ENCODE measurements at places on chromosomes 3 and 15.

DNA sequence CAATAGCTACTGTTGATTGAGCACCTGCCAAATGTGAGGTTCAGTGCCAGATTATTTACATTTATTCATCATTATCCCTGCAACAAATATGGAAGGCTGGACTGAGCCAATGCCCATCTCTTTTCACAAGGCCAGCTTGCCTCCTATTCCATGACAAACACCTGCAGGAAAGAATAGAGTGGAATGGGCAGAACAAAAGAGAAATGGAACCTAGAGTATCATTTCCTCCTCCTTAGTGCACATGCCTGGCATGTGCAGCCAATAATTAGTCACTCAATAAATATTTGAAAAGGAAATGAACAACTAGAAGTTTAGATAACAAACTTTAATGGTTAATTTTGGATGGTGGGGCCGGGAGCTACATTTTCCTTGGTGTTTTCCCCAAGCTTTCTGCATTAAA lies 61.4 kb upstream of the MYRIP start:
- DNase-seq, result no peak

DNA sequence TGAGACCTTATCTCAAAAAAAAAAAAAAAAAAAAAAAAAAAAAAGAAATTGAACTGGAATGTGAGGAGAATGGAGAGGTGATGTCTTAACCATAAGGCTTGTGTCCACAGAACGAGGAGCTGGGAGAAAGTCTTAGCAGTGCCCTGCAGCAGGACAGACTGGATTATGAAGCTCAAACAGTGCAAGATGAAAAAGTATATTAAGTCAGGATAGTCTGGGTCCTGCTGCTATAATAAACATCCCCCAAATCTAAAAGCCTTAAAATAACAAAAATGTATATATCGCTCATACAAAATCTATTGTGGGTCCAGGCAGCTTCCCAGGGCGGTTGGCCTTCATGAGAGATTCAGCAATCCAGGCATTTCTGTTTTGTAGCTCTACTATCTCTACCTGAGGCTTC lies 175.5 kb downstream of the RAB11A start:
- no peak for DNase-seq

- DNase-seq, result no peak
Measured at GRCh38 chr3:55484191-55484689, 2.9 kb downstream of the WNT5A start.

GRCh38 chr3:56826831-56827722 lies 25.3 kb upstream of the ARHGEF3 start:
- no peak for DNase-seq

GRCh38 chr3:171564748-171565480 lies 104.7 kb upstream of the TNIK start:
- no peak for DNase-seq

DNA sequence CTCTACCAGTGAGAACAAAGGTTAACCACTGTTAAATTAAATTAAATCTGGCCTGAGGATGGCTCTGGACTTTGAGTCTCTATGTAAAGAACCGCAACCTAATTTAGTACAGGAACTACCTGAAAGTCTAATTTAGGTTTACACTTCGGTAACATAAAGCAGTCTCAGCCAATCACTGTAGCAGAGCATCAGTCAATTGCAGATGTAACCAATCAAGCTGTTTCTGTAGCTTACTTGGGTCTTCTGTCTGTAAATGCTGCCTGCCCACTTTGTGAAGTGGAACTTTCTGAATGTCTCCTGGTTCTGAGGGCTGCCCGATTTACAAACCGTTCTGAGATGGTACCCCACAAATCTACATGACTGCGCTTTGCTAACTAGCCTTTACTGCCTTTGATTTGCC lies 39.1 kb upstream of the RASGRP1 start:
- no peak for DNase-seq

DNA sequence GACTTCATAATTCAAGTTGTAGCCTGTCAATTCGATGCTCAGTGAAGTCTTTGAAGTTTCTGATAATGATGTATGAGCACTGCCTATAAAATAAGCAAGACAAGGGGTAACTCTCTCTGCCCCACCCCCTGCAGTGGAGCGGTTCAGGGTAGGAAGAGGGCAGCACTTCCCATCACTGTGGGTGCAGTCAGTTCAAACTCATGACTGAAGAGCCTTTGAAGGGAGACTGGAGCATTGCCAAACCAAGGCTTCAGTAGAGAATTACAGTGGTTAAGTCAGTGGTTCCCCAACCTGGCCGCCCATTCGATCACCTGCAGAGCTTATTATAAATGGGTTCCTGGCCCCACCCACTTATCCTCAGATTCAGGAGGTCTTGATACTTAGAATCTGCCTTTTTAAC lies 190.6 kb downstream of the SHQ1 start:
- peak; percentile 23 for DNase-seq

- DNase-seq, result no peak
Measured at GRCh38 chr3:171685116-171685895, 125.0 kb downstream of the PLD1 start.

GRCh38 chr3:47622671-47623461 lies 44.2 kb upstream of the CSPG5 start:
- DNase-seq, result no peak

GRCh38 chr3:129485721-129486663 lies 42.4 kb upstream of the RHO start:
- DNase-seq, result no peak

GRCh38 chr3:59052803-59053411 lies 3.1 kb upstream of the CFAP20DC start:
- DNase-seq, result no peak

DNA sequence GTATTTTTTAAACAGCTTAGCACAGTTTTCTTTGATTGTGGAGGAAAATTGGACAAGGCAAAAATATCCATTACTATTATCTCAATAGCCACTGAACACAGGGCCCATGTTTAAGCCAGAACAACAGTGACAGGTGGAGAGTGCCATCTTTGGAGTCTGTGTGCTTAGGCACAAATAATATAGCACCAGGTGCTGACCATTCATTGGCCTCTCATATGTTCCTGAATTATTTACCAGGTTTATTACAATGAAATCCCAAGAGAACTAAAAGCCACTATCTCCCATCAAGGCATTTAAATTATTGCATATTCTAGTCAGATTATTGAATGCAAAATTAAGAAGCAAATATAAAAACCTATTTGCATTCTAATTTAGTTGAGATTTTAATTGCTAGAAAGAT lies 39.6 kb downstream of the GPR156 start:
- DNase-seq, result no peak

DNA sequence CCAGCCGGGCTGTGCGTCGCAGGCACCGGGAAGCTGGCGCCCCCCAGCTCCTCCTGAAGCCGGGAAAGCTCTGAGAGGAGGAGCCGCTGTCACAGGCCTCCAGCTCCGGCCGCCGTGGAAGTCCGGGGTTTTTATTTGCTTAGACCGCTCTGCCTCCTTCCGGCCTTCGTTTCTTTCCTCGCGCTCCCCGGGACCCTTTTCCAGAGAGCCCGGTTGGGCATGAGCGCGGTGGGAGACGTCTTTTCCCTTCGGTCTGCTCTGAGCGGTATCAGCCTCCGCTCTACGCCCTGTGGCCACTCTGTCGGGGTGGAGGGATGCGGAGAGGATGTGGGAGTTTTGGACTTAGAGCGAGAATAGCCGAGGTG lies 559 bp downstream of the SENP5 start:
- DNase-seq, result no peak

DNA sequence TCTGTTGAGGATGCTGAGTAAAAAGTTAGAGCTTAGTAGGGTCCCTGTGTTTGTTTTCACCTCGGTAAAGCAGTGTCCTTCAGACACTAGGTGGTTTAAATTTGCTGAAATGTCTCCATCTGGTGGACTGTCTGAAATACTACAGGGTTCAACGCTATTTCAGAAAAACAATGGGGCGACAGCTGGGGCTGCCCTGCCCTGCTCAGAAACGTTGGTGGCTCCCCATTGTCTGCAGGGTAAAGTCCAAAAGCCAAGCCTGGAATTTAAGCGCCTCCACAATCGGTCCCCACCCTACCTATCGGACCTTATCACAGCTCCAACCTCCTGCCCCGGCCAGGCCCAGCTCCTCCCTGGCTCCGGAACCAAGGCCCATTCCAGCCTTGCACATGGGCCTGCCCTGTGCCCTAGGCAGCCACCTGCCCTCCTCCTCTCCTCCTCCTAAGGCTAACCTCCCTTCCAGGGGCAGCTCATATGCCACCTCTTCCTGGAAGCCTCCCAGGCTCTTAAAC lies 4.3 kb upstream of the TSEN2 start:
- no peak for DNase-seq

GRCh38 chr3:38552364-38552763 lies 56.2 kb downstream of the EXOG start:
- no peak for DNase-seq

DNA sequence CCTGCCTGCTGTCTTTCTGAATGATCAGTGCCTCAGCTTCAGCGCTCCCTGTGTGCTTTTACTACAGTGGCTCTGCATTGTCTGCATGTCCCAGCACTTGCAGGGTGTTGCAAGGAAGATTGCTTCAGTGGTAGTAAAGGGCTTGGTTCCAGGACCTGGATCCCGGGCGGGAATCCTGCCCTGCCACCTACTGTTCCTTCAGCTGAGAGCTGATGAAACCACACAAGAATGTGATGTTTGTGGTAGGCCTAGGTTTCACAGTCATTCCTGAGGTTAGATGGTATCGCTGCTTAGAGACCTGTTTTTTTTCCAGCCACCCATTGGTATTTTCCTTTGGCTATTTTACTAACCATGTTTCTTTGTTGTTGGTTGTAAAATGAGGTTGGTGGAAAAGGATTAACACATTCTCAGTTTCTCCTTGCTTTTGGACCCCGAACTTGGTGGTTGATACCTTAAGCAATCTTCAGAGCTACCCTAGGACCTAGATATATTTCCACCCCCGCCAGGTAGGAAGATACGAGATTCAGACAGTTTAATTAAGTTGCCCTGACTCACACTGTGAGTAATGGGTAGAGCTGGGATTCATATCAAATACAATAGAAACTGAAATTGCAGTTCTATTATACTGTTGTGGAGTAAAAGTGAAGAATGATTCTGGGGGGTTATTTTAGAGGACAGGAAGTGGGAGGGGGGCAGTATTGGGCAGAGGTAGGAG lies 11.4 kb downstream of the GPR87 start:
- DNase-seq, result peak; percentile 46

DNA sequence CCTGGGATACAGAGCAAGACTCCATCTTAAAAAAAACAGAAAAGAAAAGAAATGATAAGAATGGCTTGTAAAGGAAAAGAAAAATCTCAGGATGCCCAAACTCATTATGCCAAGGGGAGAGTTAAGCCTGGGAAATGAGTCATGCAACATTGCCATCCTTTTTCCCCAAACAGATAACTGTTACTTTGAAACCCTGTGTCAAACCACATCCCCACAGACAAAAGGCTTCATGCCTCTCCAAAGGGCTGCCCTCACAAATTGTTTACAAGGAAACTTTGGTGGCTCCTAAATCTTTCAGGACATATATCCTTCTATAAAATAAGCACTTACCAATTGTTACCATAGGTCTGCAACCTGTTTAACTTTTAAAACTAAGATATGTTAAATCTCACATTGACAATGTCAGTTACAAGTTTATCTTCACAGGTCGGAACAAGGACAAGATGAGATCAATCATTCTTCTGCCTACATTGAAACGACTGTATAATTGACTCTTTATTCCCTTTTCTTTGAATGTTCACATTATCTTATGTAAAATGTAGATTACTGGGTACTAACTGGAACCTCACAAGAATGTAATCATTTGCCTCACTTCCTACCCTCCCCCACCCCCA lies 18.6 kb upstream of the SENP7 start:
- no peak for DNase-seq

- DNase-seq, result no peak
Measured at GRCh38 chr3:31384117-31384516, 148.6 kb upstream of the STT3B start.

DNA sequence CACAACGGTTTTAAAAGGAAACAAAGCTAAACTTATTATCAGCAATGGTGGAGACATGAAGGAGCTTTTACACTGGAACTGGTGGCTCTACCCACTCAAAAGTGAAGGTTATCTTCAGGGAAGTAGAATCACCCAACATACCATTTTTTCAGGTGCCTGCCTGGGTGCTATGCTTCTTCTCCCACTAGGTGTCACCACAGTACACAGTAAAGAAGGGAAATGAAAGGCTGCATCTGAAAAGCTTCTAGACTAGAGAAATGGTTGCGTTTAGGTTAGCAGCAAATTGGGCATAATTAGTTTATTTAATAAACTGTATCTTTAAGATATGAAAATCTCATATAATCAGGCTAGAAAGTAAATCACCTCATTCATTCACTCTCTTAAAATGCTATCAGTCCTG lies 47.0 kb upstream of the SELENOK start:
- no peak for DNase-seq

GRCh38 chr3:122510878-122511535 lies 3.7 kb downstream of the KPNA1 start:
- no peak for DNase-seq

DNA sequence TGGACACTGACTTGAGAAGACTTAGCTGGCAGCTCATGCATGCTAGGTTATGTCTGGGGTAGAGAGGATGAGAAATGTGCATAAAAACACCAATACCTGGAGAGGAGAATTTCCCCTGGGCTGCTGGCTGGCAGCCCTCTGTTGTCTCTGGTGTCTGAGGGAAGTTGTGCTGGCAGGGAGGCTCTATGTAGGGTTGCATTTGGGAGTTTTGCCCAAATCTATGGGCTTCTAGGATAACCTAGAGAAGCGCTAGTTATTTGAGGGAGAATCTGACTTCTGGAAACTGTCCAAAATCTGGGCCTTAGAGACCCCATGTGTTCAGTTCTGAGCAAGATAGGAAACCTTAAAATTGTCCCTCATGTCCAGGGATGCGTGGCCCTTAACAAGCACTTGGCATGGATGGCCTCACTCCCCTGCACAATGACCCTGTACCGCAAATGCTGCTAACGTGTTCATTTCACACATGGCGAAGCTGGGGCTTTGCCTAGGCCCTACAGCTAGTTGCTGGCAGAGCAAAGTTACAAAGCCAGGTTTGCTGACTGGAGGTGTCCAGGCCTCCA lies 70.3 kb upstream of the ATP2B2 start:
- no peak for DNase-seq

- no peak for DNase-seq
Measured at GRCh38 chr3:72031581-72031980, 246.6 kb upstream of the PROK2 start.
